NCI-H2107 (cell line): ENCODE measurements at places on chromosomes 7 and 10.

DNA sequence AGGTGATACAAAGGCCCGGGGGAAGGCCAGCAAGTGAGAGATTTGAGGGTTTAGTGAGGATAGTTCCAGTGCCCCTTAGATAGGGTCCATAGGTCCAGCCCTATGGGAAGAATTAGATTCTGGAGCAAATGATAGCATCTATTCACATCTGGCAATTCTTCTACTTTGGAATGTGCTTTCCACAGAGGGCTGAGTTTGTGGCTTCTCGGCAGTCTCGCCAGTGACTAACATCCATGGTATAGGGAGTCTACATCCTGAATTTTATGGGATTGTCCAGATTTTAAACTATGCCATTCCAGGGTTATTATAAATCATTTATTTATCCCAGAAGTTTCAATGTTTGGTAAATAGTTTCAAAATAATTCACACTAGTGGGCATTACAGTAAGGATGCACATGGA, 207.3 kb upstream of the ADO start:
- no peak for DNase-seq

DNA sequence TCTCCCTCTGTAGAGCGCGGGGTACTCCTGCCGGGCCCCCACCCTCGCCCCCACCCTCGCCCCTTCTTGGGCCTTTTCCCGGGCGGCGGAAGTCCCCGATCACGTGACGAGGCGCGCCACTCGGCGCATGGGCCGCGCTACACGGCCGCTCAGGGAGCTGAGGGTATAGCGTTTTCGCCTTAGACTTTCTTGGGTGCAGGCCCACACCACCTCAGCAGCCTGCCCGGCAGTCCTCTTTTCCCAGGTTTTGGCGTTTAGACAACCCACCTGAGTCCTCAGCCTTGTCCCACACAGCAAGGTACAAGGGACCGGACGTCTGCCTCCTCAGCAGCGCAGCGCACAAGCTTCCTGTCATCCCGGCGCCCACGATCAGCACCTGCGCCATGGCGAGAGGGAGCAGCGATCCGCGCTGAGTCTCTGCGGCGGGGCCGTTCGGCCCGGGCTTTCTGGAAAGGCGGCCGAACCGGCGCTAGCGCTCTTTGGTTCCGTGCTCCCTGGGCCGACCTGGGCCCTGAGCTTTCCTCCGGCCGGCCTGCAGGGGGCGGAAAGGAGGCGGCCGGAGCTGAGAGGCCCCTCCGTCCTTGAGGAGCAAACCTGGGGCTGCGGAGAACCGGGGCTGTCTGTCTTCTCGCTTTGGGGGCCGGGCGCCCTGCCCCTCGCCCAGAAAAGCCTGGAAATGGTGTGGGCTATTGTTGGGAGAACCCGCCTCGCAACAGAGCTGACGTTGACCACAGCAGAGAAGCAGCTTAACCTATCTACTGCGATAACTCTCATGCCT, at the start of gene RNLS:
Gene RNLS, minus strand, starts transcription at position 513 of the 778 bp plus-strand sequence.
- peak; percentile 6 for DNase-seq

DNA sequence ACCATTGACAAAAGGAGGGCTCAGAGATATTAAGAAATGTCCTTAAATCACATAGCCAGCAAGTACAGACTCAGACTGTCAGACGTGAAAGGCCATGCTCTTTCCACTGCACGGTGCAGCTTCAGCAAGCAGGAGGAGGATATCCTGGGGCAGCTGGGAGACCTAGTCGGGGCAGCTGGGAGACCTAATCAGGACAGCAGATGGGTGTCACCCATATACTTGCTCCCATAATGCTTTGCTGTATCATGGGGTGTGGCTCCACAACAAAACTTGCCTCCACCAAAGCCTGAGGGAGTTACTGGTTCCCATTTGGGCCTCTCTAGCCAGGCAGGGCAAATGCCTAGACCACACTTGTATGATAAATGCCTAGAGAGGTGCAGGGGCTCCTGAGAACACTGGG, 55.4 kb downstream of the GRID1 start:
- no peak for DNase-seq

- no peak for DNase-seq
These were observed 57.5 kb upstream of the PPIF start for GRCh38 chr10:79289801-79290200.

DNA sequence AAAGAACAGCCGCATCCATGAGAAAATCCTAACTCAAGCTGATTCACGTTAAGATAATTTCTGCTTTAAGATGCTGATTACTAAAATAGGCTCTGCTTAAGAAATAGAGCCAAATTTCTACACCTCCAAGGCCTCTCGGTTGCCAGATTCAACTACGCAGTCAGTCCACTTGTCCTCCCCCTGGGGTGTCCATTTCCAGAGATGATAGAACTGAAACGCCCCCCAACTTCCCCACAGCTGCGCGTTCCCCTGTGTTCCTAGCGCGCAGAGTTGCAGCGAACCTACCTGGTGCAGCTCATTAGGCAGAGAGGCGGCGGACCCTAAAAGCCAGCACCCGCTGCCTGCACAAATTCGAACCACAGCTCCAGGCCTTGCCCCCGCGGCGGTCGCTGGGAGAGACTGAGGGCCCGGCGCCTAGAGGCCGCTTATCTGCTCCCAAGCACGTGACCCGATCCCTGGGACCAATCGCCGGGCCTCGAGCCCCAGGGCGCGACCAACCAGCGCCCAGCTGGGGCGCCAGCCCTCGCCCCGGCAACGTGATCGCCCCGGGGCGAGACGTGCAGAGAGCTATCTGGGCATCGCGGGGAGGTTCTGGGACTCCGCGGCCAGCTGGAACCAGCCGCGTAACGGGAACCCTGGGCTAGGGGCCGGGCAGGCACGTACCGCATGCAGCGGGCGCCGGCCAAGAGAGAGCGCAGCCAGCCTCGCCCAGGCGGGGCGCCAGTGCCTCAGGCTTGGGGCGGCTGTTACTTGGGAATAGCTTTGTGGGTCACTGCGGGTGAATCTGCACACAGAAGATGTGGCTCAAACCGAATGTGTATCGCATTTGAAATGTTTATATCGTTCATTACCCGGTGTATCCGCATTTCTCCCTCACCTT, at the start of gene PPP1R3C:
Gene PPP1R3C, minus strand, starts transcription at position 401 of the 880 bp plus-strand sequence. Its CDS starts 102 bp downstream, at position 299.
- peak; percentile 64 for DNase-seq

DNA sequence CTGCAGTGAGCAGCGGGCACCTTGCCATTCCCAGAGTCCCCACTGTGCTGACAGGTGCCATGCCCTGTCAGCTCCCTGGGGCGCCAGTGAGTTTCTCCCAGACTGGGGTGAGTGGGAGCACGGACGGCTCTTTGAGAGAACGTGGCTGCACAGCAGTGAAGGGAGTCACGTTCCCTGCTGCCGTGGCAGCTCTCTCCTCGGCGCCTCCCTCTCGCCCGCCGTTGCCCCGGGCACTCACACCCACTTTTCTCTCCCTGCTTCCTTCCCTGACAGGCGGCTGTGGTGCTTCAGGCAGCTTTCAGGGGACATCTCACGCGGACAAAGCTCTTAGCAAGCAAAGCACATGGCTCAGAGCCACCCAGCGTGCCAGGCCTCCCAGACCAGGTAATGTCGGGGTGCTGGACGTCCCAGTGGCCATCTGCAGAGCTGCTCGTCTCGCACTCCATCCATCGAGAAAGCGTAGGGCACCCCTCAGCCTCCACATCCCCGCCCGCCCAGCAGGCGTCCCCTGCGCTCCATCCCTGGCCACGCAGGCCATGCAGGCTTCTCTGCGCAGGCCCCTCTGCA, 27.1 kb upstream of the TTYH3 start:
- peak; percentile 92 for DNase-seq

GRCh38 chr7:38199154-38199553, 21.1 kb downstream of the STARD3NL start:
- DNase-seq = no peak

GRCh38 chr10:121049489-121049888, 198.3 kb downstream of the WDR11 start:
- no peak for DNase-seq

DNA sequence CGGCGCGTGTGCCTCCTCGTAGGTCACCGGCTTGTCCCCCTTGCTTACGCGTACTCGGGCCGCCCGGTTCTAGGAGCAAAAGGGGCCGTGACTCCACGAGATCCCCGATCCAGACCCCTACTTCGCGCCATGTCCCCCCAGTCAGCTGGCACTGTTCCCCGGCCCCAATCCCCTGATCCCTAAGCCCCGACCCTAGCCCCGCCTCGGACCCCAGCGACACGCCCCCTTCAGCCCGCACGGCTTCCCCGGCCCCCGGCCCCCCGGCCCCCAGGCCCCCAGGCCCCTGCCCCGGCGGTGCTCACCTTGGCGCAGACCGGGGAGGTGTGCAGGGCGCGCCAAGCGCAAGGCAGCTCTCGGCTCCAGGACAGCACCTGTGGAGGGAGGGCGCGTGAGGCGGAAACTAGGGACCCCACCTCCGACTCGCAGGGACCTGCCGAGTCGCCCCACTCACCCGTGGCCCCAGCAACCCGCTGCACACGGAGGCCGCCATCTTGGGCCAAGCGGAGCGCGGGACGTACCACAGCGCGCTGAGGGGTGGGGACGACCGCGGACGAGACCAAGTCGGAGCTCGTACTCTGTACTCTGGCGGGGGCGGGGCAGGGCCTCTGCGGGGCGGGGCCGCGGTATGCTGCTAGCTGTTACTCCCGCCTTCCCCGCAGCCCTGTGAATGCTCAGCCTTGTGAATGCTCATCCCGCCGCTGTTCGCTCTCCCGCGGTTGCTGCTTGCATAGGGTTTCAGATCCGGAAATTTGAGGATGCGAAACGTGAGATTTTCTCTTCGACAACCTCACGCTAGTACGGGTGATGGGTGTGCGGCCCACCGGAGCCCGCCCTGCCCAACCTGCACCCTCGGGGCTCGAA, at the start of gene MRPS24:
Gene MRPS24, minus strand, starts transcription at position 512 of the 861 bp plus-strand sequence. Its CDS starts 22 bp downstream, at position 490.
- DNase-seq = peak; percentile 92
